Bronchial epithelial cell (primary cell): ENCODE measurements at places on chromosomes 1 and 21.

- DNase-seq: no peak
These were observed 1.8 kb upstream of the LHX9 start for GRCh38 chr1:197915260-197915861.

GRCh38 chr21:33078907-33079582 lies 9.1 kb downstream of the OLIG1 start:
- peak; percentile 83 for DNase-seq

- DNase-seq: no peak
These were observed 209.2 kb downstream of the SDCCAG8 start for GRCh38 chr1:243465081-243465480.

GRCh38 chr1:150579945-150580642 lies 684 bp upstream of the MCL1 start:
- DNase-seq: no peak

DNA sequence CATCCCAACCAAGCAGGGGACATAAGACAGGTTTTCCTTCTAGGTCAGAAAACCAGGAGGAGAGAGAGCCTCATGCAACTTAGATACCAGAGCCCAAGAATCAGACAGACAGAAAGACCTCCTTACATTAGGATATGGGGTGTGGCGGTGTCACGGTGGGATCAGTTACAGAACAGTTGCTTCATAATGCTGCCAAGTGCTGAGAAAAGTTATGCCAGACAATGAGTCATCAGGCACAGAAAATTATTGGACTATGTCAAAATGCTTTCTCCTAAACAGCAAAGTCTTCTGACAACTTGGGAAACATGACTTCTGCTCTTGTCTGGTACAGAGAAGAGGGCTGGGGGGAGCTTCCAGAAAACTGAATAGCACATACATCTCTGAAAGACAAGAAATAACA lies 1120.2 kb upstream of the TMPRSS15 start:
- DNase-seq: no peak

GRCh38 chr1:185787238-185787637 lies 53.0 kb downstream of the HMCN1 start:
- no peak for DNase-seq

DNA sequence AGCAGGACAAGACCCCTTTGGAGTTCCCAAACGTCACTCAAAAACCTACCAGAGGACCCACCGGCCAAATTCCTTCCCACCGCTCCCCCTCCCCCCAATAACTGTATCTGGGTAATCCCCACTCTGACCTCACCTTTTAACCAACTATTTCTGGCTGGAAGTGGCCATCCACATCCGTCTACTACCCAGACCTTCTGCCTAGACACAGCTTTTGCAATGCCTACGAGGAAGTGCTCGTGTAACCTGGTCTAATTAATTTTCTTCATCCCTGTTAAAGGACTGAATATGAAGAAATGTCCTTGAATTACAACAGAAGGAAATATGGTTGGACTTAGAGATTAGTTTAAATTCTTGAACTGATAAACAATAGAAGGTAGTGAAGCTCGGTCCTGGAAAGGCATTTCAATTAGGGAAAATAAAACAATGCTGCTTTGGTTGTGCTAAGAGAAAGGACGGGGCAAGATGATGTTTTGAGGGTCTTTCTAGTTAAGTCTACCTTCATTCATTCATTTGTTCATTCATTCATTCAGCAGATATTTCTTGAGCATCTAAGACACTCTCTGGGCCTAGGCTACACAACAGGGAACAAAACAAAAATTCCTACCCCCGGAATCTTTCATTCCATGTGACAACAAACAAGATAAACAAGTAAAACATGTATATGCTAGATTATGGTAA lies 18.8 kb downstream of the AVPR1B start:
- DNase-seq: no peak

GRCh38 chr21:43193088-43193650 lies 24.4 kb downstream of the CRYAA start:
- DNase-seq: no peak

- no peak for DNase-seq
These were observed 4.1 kb upstream of the CASQ1 start for GRCh38 chr1:160186246-160186645.

DNA sequence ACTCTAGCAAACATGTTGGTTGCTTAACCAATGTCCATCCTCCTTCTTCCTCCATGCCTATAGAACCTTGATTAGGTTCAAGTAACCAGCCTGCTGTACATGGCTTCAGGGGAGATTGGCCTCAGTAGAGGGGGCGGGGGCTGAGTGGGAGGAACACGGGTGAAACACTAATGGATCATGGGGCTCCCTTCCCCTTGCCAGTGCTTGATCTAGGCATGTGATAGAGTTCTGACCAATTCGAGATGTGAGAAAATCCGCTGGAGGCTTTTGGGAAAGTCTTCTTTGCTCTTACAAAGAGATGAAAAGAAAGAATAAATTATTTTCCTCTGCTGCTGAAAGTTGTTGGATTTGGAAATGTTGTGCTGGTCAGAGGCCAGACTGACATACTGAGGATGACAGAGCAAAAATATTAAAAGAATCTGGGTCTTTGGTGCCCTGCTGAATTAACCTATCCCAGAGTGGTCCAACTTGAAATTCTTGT lies 5.2 kb upstream of the OTUD7B start:
- DNase-seq: no peak

GRCh38 chr1:205543351-205544301 lies 39.2 kb downstream of the CDK18 start:
- DNase-seq: peak; percentile 87

DNA sequence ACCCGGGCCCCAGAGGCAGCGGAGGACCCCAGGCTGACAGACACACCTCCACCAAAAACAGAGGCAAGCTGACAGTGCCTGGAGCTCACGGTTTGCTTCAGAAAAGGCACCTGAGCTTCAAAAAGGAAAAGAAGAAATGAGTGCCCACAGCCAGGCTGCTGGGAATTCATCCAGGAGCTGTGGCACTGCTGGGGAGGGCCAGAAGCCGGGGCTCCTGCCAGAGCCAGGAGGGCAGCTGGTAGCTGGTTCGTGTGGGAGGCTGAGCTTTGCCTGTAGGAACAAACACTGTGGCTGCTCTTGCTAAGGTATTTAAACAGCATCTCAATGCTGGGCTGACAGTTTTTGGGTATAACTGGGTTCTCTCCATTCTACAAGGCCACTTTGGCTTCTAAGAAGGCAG lies 19.5 kb downstream of the KCNJ6 start:
- no peak for DNase-seq

DNA sequence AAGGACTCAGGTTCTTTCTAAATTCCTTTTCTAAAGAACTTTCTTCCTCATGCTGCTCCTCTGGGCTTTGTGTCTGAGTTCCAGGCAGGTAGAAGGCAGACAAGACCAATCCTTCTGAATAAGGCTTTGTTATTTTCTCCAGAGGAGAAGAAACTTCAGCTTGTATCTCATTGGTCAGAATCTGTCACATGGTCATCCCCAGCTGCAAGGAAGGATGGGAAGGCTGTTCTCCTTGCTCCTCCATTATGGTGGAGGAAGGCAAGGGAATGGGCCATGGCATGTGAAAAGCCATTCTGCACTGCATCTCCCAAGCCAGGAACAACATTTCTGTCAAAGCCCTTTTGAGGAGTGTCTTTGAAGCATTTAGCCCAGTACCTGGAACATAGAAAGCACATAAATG lies 50.6 kb upstream of the NTPCR start:
- no peak for DNase-seq

- DNase-seq: no peak
These were observed 31.3 kb upstream of the KCNA2 start for GRCh38 chr1:110637475-110637874.

- DNase-seq: no peak
These were observed 561.7 kb downstream of the LTN1 start for GRCh38 chr21:28431022-28431421.

GRCh38 chr1:3342960-3343359 lies 111.5 kb upstream of the ARHGEF16 start:
- DNase-seq: no peak

- DNase-seq: no peak
These were observed 22.2 kb downstream of the PADI3 start for GRCh38 chr1:17270891-17271765.

DNA sequence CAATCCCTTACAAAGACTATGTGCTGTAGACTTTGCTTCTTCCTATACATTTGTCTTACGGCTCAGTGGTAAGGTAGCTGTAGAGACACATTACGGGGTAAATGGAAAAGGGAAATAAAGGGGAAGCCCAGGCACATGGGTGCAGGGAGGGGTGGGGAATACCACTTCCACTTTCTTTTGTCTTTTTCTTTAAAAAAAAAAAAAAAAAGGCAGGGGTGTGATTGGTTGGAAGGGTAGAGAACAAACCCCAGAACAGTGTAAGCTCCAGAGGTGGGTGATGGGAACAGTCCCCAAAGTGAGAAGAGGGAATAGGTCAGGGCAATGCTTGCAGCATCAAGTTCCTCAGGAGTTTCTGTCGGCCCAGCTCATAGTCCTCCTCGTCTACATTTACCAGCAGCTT lies 3.9 kb downstream of the NIT1 start:
- no peak for DNase-seq

GRCh38 chr1:184053881-184054280 lies 2.4 kb downstream of the TSEN15 start:
- no peak for DNase-seq

DNA sequence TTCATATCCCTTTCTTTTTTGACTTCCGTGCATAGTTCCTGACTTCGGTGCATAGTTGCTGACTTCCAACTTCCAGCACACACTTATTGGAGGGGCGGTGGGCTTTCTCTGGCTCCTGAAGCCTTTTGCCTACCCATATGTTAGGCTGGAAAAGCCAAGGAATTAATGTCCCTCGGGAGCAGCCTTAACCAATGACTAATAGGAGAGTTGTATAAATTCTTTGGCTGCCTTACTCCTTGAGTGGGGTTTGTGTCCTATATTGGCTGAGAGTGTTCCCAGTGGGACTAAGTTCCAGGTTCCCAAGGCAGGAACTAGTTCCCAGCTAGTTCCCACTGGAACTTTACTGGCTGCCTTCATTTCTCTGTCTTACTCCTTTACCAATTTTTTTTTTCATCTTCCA lies 105.7 kb downstream of the ZNF326 start:
- DNase-seq: no peak

DNA sequence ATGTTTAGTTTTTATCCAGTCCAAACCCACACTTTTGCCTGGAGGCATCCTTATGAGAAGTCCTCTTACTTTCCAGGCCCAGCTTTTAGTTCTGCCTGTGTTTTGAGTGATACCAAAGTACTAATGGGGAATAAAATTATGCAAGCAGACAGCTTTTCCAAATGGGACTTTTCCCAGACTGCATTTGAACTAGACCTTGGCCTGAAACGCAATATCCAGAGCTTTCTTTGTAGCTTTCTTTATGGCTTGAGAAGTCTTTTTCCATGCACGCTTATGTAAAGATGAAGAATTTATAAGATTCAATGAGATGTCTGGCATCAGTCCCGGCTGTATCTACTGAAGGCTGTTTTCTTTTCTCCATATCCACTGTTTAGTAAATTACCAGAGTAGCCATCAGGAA lies 236.6 kb upstream of the RAB4A start:
- DNase-seq: no peak

- DNase-seq: no peak
These were observed 68.4 kb upstream of the EDEM3 start for GRCh38 chr1:184823080-184823479.

DNA sequence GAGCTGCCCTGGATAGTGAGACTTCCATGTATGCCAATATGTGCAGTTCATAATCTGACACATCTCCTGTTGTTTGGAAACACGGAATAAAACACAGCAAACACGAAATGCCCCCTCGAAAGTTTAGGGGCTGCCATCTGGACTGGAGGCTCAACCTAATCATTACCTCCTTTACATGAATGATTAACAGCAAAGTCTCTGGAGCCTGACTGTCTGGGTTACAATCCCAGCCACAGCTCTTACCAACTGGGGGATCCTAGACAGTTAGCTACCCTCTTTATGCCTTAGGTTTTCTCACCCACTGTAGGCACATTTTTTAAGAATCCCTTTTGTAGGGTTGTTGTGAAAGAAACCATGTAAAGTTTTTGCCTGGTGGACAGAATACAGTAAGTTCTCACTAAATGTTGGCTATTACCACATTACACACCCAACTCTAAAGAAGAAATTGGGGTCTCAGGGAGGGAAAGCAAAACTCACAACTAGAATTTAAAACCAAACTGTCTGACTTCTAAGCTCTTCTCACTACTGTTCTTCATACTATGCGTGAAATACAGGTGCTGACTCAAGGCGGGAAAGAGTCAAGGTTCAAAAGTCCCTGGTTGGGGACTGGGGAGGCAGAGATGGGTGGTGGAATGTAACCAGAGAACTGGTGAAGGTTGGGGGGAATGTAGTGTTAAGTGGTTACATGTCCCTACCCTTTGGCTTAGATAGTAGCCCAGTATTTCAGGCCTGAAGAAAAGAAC lies 24.2 kb downstream of the CYP4A22 start:
- no peak for DNase-seq

GRCh38 chr1:230084408-230085177 lies 17.6 kb downstream of the GALNT2 start:
- peak; percentile 99 for DNase-seq

GRCh38 chr1:199279872-199280645 lies 641.2 kb downstream of the PTPRC start:
- DNase-seq: peak; percentile 33

GRCh38 chr1:12415038-12415466 lies 185.2 kb downstream of the VPS13D start:
- DNase-seq: no peak

GRCh38 chr1:165877940-165878556 lies 50.6 kb downstream of the UCK2 start:
- no peak for DNase-seq

DNA sequence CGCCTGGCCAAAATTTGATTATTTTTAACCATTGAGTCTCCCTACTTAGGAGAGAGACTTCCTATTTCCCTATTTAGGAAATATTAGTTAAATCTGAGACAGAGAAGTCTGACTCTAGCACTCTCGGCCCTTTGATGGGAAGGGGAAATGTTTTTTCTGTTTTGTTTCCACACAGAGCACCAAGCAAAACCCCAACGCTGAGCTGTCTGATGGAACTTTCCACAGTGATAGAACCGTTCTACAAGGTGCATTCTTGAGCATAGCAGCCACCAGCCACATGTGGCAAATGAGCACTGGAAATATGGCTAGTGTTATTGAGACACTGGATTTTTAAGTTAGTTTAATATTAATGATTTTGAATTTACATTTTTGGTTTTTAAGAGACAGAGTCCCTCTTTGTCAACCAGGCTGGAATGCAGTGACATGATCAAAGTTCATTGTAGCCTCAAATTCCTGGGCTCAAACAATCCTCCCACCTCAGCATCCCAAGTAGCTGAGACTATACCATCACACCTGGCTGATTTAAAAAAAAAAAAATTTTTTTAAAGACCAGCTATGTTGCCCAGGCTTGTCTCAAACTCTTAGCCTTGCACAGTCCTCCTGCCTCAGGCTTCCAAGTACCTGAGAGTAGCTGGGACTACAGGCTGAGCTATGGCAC lies 77.3 kb upstream of the GALNT2 start:
- no peak for DNase-seq
